ENCODE measurements at places on chromosomes 4 and X. TPM values are rescaled to one million over a fixed set of nuclear protein-coding genes. Genes with fewer than 3 reads are reported as not detected.

The FAM241A gene
- total RNA-seq, result 8.7 TPM

- DNase-seq, result no peak
These were observed 81.4 kb upstream of the CPEB2 start for GRCh38 chr4:14920759-14921320.

The TNMD gene
- total RNA-seq, result not detected

The DKK2 gene
- 0.37 TPM for total RNA-seq

GRCh38 chrX:153635788-153636668 is 11.0 kb upstream of the DUSP9 start:
- no peak for DNase-seq

- DNase-seq, result no peak
These were observed 9.6 kb upstream of the GRSF1 start for GRCh38 chr4:70849291-70849690.

DNA sequence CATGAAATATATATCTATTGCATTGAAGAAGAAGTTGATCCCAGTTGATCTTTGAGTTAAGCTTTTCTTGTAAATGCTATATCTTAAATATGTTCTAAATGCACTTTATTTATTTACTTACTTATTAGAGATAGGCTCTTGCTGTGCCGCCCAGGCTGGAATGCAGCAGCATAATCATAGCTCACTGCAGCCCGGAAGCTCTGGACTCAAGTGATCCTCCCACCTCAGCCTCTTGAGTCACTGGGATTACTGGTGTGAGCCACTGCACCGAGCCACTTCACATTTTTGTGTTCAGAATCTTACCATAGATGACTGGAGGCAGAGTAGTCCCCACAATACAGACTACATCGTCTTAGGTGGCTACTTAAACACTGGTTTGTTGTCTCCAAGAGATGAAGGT is 324.3 kb upstream of the SLIT2 start:
- DNase-seq, result no peak

DNA sequence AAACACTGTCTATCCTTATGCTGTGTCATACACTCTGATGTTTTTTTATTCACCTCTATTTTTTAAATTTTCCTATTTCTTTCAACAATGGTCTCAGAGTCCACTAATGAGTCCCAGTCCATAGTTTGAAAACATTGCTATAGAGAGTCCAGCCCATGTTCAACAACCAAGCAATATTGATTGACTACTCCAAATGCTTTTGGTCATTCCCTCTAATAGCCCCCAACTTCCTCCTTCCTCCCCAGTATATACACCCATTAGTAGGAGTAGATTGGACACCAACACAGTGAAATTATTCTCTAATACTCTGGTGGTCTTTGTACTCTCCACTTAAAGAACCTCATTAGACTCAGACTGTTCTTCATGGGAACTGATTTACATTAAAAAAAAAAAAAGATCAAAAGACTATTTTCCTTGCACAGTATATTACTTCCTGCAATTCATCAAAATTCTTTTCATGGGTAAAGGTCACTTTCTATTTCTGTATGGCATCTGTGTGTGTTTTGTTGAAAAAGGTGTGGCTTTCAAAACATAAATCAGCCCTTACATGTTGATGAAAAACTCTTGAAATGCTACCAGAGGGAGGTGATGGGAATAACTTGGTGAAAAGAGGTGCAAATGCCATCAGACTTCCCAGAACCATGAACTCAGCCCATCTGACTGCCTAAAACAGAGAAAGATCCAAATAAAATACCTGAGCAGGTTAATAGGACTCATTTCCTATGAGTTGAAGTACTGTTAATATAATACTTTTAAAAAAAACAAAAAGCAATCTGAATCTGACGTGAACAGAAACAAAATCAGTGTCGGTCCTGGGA is 250.3 kb upstream of the KLF3 start:
- no peak for DNase-seq

DNA sequence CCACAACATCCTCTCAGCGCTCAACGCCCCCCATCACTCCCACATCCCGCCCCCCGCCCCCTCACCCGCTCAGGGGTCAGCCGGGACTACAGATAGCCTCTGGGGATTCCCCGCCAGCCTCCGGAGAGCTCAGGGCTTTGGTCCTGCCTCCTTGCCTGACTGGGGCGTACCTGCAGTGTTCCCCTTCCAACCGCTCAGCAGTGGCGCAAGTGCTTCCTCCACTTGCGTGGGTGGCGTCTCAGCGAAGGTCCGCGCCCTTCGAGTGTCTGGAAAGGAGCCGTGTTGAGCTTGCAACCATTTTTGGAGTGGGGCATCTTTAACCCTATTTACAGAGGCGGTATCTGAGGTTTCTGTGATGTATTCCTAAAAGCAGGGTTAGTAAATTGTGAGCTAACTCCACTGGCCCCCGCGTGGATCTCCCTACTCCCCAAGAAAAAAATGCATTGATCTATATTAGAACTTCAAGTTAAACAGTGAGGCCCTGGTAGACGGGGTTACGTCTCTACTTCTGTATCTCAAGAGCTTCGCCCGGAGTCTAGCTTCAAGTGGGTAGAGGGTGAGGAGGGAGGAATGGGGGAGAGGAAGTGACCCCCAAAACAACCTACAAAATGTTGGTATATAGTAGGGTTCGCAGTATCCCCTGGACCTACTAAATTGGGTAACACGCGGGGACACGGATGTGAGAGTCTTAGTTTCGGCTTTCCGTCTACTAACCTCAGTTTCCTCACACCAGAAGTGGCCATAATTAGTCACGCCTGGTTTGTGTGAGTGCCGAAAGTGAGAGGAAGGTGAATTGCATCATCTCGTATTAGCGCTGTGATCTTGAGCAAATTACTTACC is 16.1 kb downstream of the NKX3-2 start:
- peak; percentile 49 for DNase-seq

The PFKFB1 gene
- total RNA-seq, result 0.17 TPM

DNA sequence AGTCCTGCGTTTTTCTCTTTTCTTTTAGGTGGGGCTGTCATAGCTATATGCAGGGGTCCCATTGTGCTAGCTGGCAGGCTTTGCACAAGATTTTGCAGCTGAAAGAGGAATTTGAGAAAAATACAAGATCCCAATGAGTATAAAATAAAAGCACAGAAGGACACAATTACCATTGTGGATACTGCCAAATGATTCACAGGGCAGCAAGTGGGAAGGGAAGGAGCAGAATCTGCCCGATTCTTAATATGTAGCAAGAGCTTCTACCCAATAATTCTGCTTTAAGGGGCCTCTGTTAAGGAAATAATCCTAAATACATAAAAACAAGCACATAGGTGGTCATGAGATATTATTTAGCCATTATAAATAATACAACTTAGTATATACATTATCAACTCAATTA is 25.9 kb upstream of the ING2 start:
- DNase-seq, result no peak

The UGT2B11 gene
- not detected for total RNA-seq
